ENCODE measurements at places on chromosomes 2 and 18.

GRCh38 chr2:66303471-66303870, 131.5 kb upstream of the MEIS1 start:
- DNase-seq = no peak

DNA sequence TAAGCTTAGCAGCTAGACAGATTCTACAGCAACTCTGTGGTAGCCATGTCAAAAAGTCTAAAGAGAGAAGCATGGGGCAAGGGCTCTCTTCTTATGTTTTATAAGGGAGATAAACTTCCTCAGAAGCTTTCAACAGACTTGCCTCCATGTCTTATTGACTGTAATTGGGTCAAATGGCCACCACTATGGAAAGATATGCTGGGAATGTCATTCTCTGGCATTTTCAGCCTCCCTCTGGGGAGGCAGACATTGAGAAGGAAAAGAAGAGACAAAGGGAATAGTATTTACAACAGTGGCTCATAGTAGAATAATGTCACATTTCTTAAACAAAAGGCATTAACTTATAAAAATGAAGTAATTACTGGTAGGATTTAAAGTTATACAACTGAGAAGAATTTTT, 1964.5 kb upstream of the PIK3C3 start:
- DNase-seq = no peak

DNA sequence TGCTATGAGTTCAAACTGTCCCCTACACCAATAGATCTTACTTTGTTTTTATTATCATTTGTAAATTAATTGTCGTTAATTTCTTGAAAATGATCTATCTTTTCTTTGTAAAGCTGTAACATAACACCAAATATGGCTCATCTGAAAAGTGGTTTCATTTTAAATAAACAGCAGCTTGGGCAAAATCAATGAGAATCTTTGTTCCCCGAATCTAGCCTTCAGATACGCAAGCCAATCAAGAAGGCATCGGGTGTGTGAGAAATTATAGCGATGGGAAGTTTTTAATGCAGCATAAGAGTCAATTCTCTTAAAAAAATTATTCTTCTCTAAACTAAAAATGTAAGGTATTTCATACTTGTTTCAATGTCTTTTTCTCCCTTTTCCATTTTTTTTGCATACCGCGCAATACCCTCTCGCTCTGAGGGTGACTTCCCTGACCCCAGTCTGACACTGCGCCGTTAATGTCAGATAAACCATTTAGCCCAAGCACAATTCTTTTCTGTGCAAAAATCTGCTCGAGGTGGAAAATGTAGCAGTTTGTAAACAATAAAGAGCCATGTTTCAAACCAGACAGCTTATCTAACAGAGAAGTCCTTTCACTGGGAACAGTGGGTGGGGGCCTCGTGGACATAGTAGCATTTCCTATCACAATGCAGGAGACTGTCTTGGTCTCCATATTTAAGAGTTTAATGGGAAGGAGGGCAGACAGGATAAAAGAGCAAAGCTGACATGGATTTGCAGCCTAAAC, 129.4 kb downstream of the TCF4 start:
- no peak for DNase-seq

- no peak for DNase-seq
Measured at GRCh38 chr18:37483221-37483971, 82.2 kb downstream of the CELF4 start.

GRCh38 chr2:119136872-119137271, 21.7 kb downstream of the C1QL2 start:
- no peak for DNase-seq

- no peak for DNase-seq
Measured at GRCh38 chr2:172047566-172048507, 37.5 kb upstream of the DLX1 start.

DNA sequence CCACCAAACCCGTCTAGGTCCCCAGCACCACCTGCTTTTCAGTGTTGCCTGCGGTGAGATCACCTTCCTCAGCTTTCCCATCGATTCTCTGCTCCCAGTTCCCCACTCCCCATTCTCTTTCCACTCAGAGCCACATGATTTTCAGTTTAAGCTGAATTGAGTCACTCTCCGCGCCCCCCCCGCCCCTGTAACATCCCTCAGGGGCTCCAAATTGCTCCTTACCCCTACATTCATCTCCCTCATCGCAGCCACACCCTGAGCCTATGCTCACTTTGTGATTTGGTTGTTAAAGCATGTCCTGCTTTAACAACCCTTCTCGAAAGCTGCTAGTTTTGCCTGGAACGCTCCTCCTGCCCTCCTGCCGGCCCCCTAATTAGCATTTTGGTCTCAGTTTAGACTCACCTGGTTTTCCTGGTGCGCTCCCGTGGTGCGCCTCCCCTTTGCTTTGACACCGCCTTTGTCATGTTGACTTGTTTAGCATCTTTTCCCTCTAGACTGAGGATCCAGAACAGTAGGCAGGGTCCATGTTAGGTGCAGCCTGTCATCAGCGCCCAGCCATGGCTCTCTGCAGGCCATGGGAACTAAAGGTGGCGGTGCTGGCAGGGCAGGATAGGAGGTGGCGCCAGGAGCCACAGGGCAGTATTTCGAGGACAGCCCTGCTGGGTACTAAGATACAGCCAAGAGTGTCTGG, 60.8 kb downstream of the ST3GAL5 start:
- no peak for DNase-seq

GRCh38 chr2:148982282-148982681, 56.2 kb upstream of the LYPD6B start:
- DNase-seq = no peak

- DNase-seq = no peak
Measured at GRCh38 chr2:133497951-133498565, 70.2 kb downstream of the NCKAP5 start.

DNA sequence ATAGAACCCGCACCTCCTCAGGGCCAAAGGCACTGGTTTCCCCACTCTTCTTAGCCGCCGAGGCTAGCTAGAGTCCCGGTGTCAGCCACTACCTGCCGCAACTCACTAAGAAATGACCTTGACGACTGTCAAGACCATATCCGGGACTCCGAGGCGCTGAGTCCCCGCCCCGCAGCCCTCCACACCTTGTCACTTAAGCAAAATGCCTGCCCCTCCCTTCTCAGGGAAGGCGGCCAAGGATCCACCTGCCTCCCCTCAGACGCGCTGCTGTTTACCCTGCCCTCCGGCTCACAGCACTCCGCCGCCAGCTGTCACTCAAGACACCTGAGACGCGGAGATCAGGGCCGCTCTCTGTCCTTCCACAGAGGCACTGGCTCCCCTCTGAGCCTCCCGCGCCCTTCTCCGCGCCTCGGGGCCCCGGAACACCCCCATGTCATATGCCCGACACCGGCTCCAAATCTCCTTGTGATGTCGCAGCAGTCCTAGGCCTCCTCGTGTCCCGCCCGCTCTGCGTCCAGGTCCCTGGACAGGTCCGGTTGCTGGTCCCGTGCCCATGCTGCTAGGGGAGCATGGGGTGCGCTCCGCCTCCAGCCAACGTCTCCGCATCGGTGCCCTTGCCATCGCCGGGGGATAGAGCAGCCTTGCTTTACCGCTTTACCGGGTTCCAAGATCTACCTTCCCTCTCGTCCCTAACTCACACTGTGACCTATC, 32.5 kb upstream of the REG3G start:
- no peak for DNase-seq
